Liver (tissue), 10 donors: ENCODE measurements at places on chromosomes 4 and X. TPM values are rescaled to one million over a fixed set of nuclear protein-coding genes. Genes with fewer than 3 reads are reported as not detected.
A peak's percentile ranks its signal among the peaks of the same experiment; 100 is the strongest.

Gene GPRASP1
- 0.51 TPM for polyA plus RNA-seq

- H3K4me3 ChIP-seq, result no peak overlapping the region
- H3K27ac ChIP-seq, result no peak overlapping the region
- H3K36me3 ChIP-seq, result peaks cover 33% of the 10 kb centered on the region
Measured at GRCh38 chr4:2696423-2696822, 59.7 kb downstream of the TNIP2 start.

Gene VCX
- not detected for polyA plus RNA-seq

GRCh38 chr4:37561803-37562207, 124.4 kb downstream of the RELL1 start:
- H3K36me3 ChIP-seq, result peaks cover 24% of the 10 kb centered on the region
- DNase-seq, result no peak
- no peak overlapping the region for H3K27ac ChIP-seq
- no peaks in the 10 kb centered on the region for H3K27me3 ChIP-seq
- no peaks in the 10 kb centered on the region for H3K4me1 ChIP-seq

Gene CYLC1
- not detected for polyA plus RNA-seq

DNA sequence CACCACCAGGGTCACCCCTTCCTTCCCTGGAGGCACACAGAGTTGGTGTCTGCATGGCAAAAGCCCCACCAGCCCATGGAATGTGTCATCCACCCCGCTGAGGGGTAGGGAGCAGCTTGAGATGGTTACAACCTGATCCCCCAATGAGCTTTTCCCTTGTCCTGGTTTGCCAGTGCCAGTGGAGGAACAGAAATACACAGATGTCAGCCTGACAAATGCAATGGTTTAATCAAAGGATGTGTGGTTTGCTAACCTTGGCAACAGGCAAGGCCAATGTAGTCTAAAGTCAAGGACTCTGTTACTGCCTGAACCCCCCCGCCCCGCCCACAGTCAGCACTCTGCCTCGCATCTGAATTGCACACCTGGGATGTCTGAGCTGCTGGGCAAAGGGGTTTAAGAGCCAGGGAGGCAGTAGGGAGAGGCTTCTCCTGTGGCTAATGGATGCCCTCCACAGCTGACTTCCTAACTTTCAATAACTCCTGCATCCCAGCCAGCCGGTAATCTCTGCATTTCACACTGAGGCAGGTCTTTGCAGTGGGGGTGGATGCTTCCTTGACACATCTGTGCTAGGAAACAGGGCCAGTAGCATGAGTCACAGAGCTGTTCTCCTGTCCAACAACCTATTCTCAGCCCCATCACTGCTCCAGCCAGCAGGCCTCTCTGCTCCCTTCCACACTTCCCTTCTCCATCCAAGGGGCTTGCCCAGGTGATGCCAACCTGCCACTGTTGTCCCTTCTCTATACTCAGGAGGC, 137.5 kb downstream of the AMMECR1 start:
- no peak for DNase-seq
- H3K4me1 ChIP-seq, result no peaks in the 10 kb centered on the region
- no peak overlapping the region for H3K27ac ChIP-seq
- no peaks in the 10 kb centered on the region for H3K27me3 ChIP-seq

GRCh38 chr4:11342401-11342800, 86.3 kb downstream of the HS3ST1 start:
- no peak overlapping the region for H3K27ac ChIP-seq
- no peaks in the 10 kb centered on the region for H3K36me3 ChIP-seq
- H3K27me3 ChIP-seq, result no peaks in the 10 kb centered on the region
- no peaks in the 10 kb centered on the region for H3K4me1 ChIP-seq
- no peak for DNase-seq
- H3K4me3 ChIP-seq, result no peak overlapping the region

GRCh38 chr4:147175460-147176025, 229.9 kb upstream of the TTC29 start:
- no peak overlapping the region for H3K4me3 ChIP-seq
- no peaks in the 10 kb centered on the region for H3K36me3 ChIP-seq
- H3K27me3 ChIP-seq, result no peaks in the 10 kb centered on the region

DNA sequence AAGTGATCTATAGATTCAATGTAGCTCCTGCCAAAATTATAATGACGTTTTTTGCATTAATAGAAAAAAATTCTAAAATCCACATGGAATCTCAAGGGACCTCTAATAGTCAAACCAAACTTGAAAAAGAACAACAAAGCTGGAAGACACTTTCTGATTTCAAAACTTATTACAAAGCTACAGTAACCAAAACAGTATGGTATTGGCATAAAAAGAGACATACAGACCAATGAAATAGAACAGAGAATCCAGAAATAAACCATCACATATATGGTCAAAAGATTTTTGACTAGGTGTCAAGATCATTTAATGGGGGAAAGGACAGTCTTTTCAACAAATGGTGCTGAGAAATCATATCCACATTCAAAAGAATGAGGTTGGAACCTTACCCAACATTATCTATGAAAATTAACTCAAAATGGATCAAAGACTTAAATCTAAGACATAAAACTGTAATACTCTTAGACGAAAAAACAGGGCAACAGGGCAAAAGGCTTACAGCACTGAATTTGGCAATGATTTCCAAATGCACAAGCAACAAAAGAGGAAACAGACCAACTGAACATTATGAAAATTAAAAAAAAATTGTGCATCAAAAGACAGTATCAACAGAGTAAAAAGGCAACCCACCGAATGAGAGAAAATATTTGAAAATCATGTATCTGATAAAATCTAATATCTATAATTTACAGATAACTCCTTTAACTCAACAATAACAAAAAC, 3.9 kb downstream of the FBXO8 start:
- DNase-seq, result no peak
- peaks cover 1% of the 10 kb centered on the region for H3K4me1 ChIP-seq
- H3K27ac ChIP-seq, result no peak overlapping the region
- H3K4me3 ChIP-seq, result no peak overlapping the region
- H3K36me3 ChIP-seq, result no peaks in the 10 kb centered on the region

DNA sequence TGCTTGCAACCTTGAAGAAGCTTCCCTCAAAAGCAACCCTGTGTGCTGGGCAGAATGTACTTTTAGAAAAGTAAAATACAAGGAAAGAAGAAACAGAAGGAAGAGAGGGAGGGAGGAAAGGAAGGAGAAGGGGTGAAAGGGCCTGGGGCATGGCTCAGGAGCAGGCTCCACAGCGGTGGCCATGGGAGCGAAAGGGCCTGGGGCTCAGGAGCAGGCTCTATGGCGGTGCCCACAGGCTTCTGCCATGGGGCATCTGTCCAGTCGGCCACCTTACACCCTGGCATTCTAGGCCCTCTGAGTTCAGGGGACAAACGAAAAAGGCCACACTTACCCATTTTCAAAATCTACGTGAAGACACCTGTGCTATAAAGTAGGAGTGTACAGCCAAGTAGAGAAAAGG, 31.4 kb downstream of the GAK start:
- H3K4me3 ChIP-seq, result no peak overlapping the region
- H3K4me1 ChIP-seq, result no peaks in the 10 kb centered on the region
- no peaks in the 10 kb centered on the region for H3K27me3 ChIP-seq
- no peak for DNase-seq
- H3K36me3 ChIP-seq, result peaks cover 16% of the 10 kb centered on the region

DNA sequence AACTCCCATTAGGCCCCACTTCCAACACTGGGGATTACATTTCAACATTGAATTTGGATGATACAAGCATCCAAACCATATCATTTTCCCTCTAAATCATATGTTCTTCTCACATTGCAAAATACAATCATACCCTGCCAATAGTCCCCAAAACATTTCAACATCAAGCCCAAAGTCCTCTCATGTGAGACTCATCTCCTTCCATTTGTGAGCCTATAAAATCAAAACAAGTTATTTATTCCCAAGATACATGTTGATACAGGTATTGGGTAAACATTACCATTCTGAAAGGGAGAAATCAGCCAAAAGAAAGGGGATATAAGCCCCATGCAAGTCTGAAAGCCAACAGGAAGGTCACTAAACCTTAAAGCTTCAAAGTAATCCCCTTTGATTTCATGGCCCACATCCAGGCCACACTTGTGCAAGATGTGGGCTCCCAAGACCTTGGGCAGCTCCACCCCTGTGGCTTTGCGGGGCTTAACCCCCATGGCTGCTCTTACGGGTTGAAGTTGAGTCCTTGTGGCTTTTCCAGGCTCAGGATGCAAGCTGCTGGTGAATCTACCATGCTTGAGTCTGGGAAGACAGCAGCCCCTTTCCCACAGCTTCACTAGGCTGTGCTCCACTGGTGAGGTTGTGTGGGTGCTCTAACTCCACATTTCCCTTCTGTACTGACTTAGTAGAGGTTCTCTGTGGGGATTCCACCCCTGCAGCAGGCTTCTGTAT, 40.6 kb upstream of the SERTM2 start:
- H3K4me3 ChIP-seq, result no peak overlapping the region
- no peaks in the 10 kb centered on the region for H3K36me3 ChIP-seq
- DNase-seq, result no peak
- H3K27ac ChIP-seq, result peak overlapping the region; percentile 59
- no peaks in the 10 kb centered on the region for H3K27me3 ChIP-seq
- H3K4me1 ChIP-seq, result peaks cover 5% of the 10 kb centered on the region

GRCh38 chrX:72052415-72053090, 79.2 kb downstream of the RTL5 start:
- no peaks in the 10 kb centered on the region for H3K36me3 ChIP-seq
- H3K27ac ChIP-seq, result no peak overlapping the region
- no peak for DNase-seq
- peaks cover 2% of the 10 kb centered on the region for H3K27me3 ChIP-seq
- no peaks in the 10 kb centered on the region for H3K4me1 ChIP-seq

GRCh38 chr4:168908851-168909273, 101.2 kb downstream of the CBR4 start:
- peaks cover 4% of the 10 kb centered on the region for H3K36me3 ChIP-seq
- H3K27me3 ChIP-seq, result no peaks in the 10 kb centered on the region
- no peak overlapping the region for H3K4me3 ChIP-seq
- DNase-seq, result no peak
- no peaks in the 10 kb centered on the region for H3K4me1 ChIP-seq

DNA sequence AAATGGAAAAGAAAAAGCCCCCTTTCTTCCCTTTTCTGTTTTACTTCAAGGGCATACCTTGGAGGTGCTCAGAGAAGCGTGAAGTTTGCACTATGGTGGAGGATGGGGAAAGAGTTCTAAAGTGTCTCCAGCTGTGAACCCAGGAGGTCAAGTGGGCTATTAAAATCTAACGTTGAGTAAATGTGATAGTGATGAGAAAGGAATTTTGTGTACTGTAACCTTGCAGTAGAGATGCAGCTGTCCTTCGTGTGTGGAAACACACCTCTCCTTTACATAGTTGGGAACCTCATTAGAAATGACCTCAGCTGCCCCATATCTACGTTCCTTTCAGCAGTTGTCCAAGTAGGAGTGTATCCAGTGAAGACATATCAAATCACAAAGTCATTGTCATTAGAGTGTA, 26.5 kb downstream of the ADH5 start:
- H3K27ac ChIP-seq, result no peak overlapping the region
- no peaks in the 10 kb centered on the region for H3K36me3 ChIP-seq
- no peak for DNase-seq
- no peaks in the 10 kb centered on the region for H3K4me1 ChIP-seq
- no peak overlapping the region for H3K4me3 ChIP-seq
- H3K27me3 ChIP-seq, result no peaks in the 10 kb centered on the region

- no peak for DNase-seq
- H3K27ac ChIP-seq, result no peak overlapping the region
- no peaks in the 10 kb centered on the region for H3K4me1 ChIP-seq
- H3K27me3 ChIP-seq, result no peaks in the 10 kb centered on the region
- H3K36me3 ChIP-seq, result no peaks in the 10 kb centered on the region
- H3K4me3 ChIP-seq, result no peak overlapping the region
Measured at GRCh38 chr4:135274416-135274815, 1072.8 kb upstream of the PABPC4L start.

DNA sequence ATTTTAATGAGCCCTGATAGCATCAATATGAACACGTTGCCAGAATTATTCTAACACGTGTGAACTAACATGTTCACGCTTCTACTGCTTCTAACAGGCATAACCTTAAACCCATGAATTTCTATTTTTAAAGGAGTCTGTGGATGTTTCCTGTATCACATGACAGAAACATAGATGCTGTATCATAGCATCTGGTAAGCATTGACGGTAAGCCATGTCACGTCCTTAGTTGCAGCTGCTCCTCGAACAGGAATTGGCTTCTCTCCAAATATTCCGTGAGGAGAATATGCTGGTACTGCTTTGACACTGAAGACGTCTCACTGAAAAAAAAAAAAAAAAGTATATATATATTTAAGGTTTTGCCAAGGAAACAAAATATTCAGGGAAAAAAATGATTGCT, 105.1 kb upstream of the MXRA5 start:
- H3K27ac ChIP-seq, result no peak overlapping the region
- H3K36me3 ChIP-seq, result no peaks in the 10 kb centered on the region
- H3K4me3 ChIP-seq, result no peak overlapping the region
- H3K4me1 ChIP-seq, result no peaks in the 10 kb centered on the region
- no peak for DNase-seq

GRCh38 chr4:92120810-92121498, 182.8 kb upstream of the GRID2 start:
- no peak for DNase-seq
- H3K27ac ChIP-seq, result no peak overlapping the region
- H3K4me1 ChIP-seq, result no peaks in the 10 kb centered on the region
- H3K4me3 ChIP-seq, result no peak overlapping the region
- H3K36me3 ChIP-seq, result no peaks in the 10 kb centered on the region

DNA sequence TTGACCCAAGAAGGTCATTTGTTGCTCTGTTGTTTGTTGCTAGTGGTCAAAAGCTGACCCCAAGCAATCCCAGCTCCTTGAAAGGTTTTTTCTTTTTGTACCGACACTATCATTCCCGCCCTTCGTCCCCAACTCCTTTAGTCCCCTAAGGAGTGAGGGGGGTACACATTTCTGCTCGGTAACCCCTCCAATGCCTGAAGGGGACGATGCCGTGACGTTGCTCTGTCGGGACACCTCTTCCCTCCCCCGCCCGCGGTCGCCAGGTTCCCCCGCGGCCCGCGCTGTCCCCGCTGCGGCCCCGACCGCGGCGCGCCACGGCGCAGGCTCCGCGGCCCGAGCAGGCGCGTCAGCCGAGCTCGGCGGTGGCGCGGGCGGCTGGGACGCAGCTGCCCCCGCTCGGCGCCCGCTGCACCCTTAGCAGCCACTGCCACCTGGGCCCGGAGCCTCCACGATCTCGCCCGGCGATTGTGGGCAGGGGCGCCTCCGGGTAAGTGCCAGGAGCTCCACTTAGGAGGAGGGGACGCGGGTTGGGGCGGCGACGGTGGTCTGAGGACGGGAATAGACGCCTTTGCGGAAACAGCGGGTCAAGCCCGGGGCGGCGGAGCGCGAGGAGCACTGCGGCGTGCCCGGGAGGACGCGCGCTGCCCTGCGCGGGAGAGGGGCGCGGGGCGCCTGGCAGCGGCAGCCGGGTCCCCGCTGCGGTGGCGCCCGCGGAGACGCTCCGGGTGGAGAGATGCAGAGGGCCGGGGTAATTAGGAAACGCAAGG, at the start of gene GLRB:
TSS of gene GLRB (plus strand) at position 340 of the 767 bp plus-strand sequence. CDS start 1,875 bp downstream, outside the sequence.
- no peaks in the 10 kb centered on the region for H3K27me3 ChIP-seq
- H3K27ac ChIP-seq, result no peak within 1 kb of the TSS
- no peaks in the 10 kb centered on the region for H3K36me3 ChIP-seq
- DNase-seq, result peak; percentile 37
- H3K4me3 ChIP-seq, result peak within 1 kb of the TSS; percentile 50

Gene SLC10A6
- 0.05 TPM for polyA plus RNA-seq

GRCh38 chr4:148016063-148016637, 284.3 kb downstream of the ARHGAP10 start:
- DNase-seq, result no peak
- peaks cover 8% of the 10 kb centered on the region for H3K4me1 ChIP-seq
- H3K4me3 ChIP-seq, result no peak overlapping the region
- H3K36me3 ChIP-seq, result no peaks in the 10 kb centered on the region
- H3K27me3 ChIP-seq, result no peaks in the 10 kb centered on the region

Gene NAA11
- polyA plus RNA-seq, result not detected

GRCh38 chrX:130769835-130770234, 133.2 kb downstream of the ENOX2 start:
- no peak overlapping the region for H3K4me3 ChIP-seq
- H3K36me3 ChIP-seq, result no peaks in the 10 kb centered on the region
- no peaks in the 10 kb centered on the region for H3K27me3 ChIP-seq
- H3K4me1 ChIP-seq, result no peaks in the 10 kb centered on the region
